ENCODE measurements at places on chromosomes 7 and 10.
A peak's percentile ranks its signal among the peaks of the same experiment; 100 is the strongest.

GRCh38 chr7:77800158-77800557 is 1.6 kb downstream of the PHTF2 start:
- no peak for DNase-seq

DNA sequence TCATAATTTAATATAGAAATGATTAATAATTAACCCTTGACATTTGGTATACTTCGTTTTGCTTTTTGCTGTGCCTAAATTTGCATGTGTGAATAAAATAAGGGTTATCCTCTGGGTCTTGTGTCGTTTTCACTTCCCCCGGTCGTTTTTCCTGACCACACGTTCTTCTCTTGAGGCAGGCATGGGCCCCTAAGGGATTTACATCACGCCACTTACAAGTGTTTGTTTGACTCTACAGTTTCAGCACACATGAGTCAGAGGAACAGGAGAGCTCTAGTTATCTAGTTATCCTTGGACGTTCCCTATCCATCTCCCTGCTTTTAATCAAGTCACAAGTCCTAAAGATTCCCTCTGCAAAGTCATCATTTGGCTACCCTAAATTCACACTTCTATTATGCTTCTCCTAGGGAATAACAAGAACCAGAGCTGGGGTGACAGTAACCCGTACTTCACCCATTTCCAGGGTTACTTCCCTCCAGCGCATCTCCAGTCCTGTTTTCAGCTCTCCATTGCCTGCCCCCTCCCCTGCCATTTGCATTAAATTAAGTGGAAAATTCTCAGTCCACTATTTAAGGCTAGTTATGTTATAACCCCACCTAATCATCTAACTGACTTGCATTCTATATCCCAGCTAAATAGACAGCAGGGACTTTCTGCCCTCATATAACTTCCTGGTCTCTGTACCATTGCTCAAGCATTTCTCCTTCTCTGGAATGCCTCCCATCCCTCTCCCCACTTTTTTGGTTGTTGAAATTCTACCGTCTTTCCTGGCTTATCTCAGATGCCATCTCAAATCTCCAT is 206.9 kb downstream of the PTEN start:
- no peak for DNase-seq

- DNase-seq = no peak
Observed at GRCh38 chr7:130622866-130623265, 45.7 kb downstream of the COPG2 start.

GRCh38 chr7:153190452-153190851 is 430.9 kb downstream of the ACTR3B start:
- DNase-seq = no peak

DNA sequence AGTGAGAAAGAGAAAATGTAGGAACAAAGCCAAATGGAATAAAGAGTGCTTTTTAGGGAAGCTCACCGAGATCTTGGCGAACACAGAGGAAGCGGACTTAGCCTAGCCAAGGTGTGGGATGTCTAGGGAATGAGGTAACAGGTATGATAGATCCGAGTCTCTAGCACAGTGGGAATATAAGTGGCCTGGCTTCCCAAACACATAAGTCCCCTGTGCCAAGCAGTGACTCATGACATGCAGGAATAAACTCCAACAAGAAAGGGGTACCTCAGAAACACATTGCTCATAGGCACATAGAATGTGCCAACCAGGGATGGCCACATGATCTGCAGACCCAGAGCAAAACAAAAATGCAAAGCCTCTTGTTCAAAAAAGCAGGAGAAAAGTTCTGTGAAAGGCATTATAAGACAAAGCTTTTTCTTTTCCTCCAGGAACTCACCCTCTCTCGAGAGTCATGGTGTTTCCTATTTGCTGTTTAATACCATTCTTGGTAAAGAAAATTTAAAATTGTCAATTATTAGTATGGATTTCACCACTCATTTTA is 542.5 kb downstream of the GATA3 start:
- DNase-seq = no peak

DNA sequence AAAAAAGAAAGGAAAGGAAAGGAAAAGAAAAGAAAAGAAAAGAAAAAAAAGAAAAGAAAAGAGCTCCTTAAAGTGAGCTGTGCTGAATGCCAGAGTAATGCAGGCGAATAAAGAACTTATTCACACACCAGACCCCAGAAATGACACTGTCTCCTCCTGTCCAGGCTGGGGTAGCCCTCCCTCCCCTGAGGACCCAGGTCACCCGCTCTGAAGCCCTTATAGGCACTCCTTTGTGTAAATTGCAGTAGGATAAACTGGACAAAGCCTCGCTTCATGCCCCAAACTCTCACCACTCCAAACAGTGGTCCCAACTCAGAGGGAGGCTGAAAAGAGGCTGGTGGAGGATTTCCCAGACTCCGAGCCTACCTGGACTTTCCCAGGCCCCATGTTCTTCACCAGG is 46.3 kb downstream of the PKD1L1 start:
- no peak for DNase-seq

GRCh38 chr7:2528481-2529095 is 9.0 kb downstream of the LFNG start:
- DNase-seq = peak; percentile 74

- DNase-seq = no peak
Observed at GRCh38 chr10:98953251-98953650, 282.4 kb downstream of the HPSE2 start.

DNA sequence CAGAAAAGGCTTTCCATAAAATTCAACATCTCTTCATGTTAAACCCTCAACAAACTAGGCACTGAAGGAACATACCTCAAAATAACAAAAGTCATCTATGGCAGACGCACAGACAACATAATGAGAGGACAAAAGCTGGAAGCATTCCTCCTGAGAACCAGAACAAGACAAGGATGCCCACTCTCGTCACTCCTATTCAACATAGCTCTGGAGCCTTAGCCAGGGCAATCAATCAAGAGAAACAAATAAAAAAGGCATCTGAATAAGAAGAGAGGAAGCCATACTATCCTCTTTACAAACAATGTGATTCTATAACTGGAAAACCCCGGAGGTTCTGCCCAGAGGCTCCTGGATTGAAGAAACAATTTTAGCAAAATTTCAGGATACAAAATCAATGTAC is 251.0 kb downstream of the MALRD1 start:
- no peak for DNase-seq

- no peak for DNase-seq
Observed at GRCh38 chr10:14124941-14125340, 205.8 kb downstream of the FRMD4A start.

GRCh38 chr7:138092486-138093028 is 16.3 kb downstream of the AKR1D1 start:
- DNase-seq = no peak

GRCh38 chr7:43072530-43072929 is 39.9 kb upstream of the HECW1 start:
- no peak for DNase-seq

DNA sequence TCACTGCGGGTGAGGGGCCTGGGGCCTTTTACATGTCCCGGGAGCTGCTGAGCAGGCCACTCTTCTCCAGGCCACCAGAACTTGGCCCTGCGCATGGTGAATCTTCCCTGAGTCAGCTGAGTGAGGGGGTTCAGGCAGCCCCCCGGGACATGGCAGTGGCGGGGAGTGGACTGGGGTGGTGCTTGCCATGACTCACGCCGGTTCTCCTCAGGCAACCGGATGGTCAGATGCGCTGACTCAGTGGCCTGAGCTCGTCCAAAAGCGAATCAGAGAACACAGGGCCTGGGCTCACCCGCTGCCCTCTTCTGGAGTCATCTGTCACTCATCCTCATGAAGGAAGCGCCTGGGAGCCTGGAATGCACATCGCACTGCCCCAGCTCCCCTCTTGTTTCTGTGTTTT is 33.5 kb downstream of the HTRA1 start:
- no peak for DNase-seq

- no peak for DNase-seq
Observed at GRCh38 chr7:7720193-7720592, 1.8 kb upstream of the RPA3 start.

GRCh38 chr10:127892743-127893142 is at the start of gene CLRN3:
Gene CLRN3 (minus strand): TSS chr10:127892941. CDS start chr10:127892784, 157 bp downstream.
- DNase-seq = no peak

All from heart left ventricle (tissue), 16 donors.